Cardiac muscle cell (in vitro differentiated cells and primary cell): ENCODE measurements at places on chromosomes 12 and 14. TPM values are rescaled to one million over a fixed set of nuclear protein-coding genes. Genes with fewer than 3 reads are reported as not detected.

- no peaks in the 10 kb centered on the region for H3K36me3 ChIP-seq
- H3K4me1 ChIP-seq = peaks cover 22% of the 10 kb centered on the region
- no peak overlapping the region for H3K27ac ChIP-seq
Observed at GRCh38 chr12:122102331-122102730, 23.8 kb downstream of the MLXIP start.

- H3K4me1 ChIP-seq = peaks cover 12% of the 10 kb centered on the region
- no peak overlapping the region for H3K4me3 ChIP-seq
- H3K27ac ChIP-seq = no peak overlapping the region
- no peaks in the 10 kb centered on the region for H3K36me3 ChIP-seq
Observed at GRCh38 chr14:76304536-76305267, 71.2 kb upstream of the ESRRB start.

DNA sequence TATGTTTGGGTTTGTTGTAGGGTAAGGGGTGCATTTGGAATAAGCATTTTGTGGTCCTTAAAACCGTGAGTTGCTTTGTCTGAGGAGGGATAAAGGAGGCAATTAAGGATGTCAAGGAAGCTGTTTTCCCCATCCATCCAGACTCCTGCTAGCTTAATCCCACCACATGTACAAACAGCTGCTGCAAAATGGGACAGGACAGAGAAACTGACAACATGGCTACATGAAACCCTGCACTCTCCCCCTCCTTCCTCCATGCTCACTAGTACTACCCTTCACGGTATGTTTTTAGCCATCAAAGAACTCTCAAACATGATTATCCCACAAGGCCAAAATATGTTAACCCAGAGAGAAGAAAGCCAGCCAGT lies 20.6 kb downstream of the ST8SIA1 start:
- H3K27ac ChIP-seq = no peak overlapping the region
- H3K27me3 ChIP-seq = no peaks in the 10 kb centered on the region
- H3K4me1 ChIP-seq = peaks cover 2% of the 10 kb centered on the region
- DNase-seq = no peak
- H3K4me3 ChIP-seq = no peak overlapping the region

DNA sequence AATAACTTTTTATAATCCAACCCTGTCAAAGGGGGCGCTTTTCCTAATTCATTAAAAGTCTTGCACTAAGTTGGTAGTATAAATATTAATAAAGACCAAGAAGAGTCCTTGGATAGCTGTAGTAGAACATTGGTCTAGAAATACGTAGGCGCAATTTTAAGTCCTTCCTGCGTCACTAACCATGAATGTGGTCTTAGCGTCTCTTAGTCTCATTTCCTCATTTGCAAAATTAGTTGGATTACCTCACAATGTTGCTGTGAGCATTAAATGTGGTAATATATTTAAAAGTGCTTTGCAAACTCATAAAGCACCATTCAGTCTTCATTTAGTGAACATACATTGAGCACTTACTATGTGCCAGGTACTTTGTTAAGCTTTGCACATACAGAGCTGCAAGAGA lies 149.7 kb downstream of the AEBP2 start:
- no peak overlapping the region for H3K27ac ChIP-seq
- no peak for DNase-seq
- H3K36me3 ChIP-seq = no peaks in the 10 kb centered on the region
- H3K4me3 ChIP-seq = no peak overlapping the region

USP44 gene
- 0.28 and 2.2 TPM in 2 replicates for total RNA-seq

RHEBL1 gene
- 0.42 and 1.1 TPM in 2 replicates for total RNA-seq

GRCh38 chr12:84874125-84874824 lies 38.3 kb downstream of the SLC6A15 start:
- H3K4me1 ChIP-seq = no peaks in the 10 kb centered on the region
- H3K27ac ChIP-seq = no peak overlapping the region
- DNase-seq = peak; percentile 74
- no peak overlapping the region for H3K4me3 ChIP-seq
- H3K27me3 ChIP-seq = no peaks in the 10 kb centered on the region
- H3K36me3 ChIP-seq = no peaks in the 10 kb centered on the region

- no peaks in the 10 kb centered on the region for H3K36me3 ChIP-seq
- no peak overlapping the region for H3K27ac ChIP-seq
- no peak overlapping the region for H3K4me3 ChIP-seq
- no peaks in the 10 kb centered on the region for H3K27me3 ChIP-seq
- peaks cover 15% of the 10 kb centered on the region for H3K4me1 ChIP-seq
Observed at GRCh38 chr12:82756303-82756702, 69.6 kb downstream of the TMTC2 start.

AJUBA gene
- total RNA-seq = 33.8 and 39.3 TPM in 2 replicates

HOXC6 gene
- not detected in 2 replicates for total RNA-seq

- H3K4me1 ChIP-seq = no peaks in the 10 kb centered on the region
- no peak overlapping the region for H3K27ac ChIP-seq
- H3K4me3 ChIP-seq = no peak overlapping the region
Observed at GRCh38 chr12:105672121-105672975, 341.9 kb downstream of the C12orf75 start.

SERPINA5 gene
- not detected in 2 replicates for total RNA-seq
